ENCODE measurements at places on chromosomes 2 and 18. TPM values are rescaled to one million over a fixed set of nuclear protein-coding genes. Genes with fewer than 3 reads are reported as not detected.

DNA sequence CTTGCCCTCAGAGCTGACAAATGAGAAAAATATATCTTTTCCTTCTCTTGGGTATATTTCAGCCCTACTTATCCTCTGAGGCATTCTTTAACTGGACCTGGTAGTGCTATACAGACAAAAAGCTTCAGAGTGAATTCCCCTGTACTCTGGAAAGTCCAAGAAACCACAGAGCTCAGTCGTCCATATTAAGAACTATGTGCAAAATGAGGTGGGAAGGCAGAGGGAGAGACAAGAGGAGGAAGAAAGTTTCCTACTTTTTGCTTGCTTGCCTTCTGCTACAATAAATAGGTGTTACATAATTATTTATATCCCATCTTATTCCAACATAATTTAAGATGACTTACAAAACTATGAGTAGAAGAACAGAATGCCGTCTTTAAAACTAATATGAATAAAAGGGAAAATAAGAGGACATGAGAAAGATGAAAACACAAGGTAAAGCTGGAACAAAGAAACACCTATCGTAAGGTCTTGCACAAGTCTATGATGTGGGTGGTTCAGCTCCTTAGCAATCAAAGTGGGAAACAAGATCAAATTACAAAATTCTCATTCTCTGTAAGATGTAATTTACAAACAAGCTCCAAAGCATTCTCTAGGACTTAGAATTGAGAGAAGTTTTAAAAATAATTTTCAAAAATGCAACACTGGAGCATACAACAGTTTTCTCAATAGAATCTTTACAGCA lies 97.9 kb downstream of the BAZ2B start:
- ATAC-seq, result no peak

Gene FOXI3
- not detected for total RNA-seq

GRCh38 chr2:1701556-1702185 lies 42.6 kb downstream of the PXDN start:
- no peak for ATAC-seq

DNA sequence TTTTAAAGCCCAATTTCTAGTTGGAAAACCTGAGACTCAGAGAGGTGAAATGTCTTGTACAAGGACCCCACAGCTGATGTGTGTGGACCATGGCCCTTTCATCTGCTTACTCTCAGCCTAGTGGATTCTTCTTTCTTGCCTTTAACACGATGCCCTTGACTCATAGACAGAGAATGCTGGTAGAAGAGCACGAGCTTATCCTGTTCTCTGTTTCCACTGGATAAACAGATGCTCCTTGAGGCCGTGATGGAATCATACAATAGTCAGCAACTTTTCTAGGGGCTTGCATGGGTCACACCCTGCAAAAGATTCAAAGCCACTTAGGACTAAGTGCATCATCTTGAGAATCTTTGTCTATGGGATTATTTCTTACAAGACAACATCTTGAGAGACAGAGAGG lies 50.9 kb downstream of the MYCN start:
- ATAC-seq, result no peak

GRCh38 chr18:67805261-67805660 lies 288.7 kb upstream of the DSEL start:
- ATAC-seq, result no peak

Gene PARD6G
- total RNA-seq, result 8.5 TPM

DNA sequence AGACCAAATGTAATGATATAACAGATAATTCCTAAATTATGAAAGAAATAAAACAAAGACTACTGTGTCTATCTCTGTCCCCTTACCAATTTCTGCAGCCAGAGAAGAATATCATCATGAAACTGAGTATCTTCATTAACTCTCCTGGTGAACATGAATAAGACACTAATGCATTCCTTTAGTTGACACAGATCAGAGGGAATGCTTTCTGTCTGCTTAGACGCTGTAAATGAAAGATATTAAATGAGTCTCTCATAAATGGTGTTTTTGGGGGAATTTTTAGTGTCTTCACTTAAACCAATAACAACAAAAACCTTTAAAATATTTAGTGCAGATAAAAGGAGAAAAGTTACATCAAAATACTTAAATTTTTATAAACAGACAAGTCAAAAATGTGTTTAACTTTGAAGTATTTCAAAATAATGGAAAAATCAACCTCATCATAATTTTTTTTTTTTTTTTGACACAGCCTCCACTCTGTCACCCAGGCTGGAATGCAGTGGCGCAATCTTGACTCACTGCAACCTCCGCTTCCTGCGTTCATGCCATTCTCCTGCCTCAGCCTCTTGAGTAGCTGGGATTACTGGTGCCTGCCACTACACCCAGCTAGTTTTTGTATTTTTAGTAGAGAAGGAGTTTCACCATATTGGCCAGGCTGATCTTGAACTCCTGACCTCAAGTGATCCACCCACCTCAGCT lies 16.0 kb downstream of the EPG5 start:
- no peak for ATAC-seq

Gene LHCGR
- 2.2 TPM for total RNA-seq

Measured in gastroesophageal sphincter (tissue), 4 donors.